ENCODE measurements at places on chromosomes 6 and 20.
A peak's percentile ranks its signal among the peaks of the same experiment; 100 is the strongest.

GRCh38 chr6:94323853-94324252, 904.5 kb upstream of the EPHA7 start:
- DNase-seq, result no peak

DNA sequence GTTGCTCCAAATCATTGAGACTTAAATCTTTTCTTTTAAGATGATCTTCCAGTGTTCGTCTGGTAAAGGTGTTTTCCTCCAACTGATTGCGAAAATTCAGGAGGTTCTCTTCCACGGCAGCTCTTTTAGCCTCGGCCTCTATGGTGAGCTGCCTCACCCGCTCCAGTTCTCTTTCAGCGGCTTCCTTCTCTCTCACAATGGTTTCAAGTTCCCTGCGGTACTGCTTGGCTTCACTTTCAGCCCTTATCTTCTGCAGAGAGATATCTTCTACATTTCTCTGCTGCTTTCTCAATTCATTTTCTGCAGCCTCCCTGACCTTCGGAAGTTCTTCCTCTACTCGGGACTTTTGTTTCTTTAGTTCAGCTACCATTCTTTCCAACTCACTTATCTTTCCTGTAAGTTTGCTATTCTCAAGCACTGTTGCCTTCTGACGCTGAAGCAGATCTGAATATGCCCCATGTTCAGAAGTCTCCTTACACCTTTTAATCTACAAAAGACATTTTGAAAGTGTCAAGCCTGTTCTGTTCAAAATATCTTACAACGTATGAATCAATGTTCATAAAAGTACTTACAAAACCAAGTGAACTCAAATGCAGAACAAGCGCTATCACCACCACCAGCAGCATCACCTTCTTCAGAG, 22.3 kb downstream of the DST start:
- DNase-seq, result no peak

DNA sequence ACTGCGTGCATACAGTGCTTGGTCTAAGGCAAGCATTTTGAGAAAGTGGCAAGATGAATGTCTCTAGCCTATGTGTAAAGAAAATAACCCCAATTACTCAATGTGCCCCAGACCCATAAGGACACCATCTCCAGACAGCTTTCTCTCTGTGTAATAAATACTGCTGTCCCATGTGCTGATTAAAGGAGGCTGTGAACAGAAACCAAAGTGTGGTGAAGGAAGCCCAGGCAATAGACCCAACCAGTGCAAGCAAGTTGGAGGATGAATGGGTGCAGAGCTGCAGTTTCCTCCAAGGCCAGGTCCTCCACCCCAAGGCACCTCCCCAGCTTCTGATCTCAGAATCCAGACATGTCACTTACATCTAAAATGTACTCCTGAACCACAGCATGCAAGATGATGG, 60.6 kb downstream of the TRAM2 start:
- DNase-seq, result no peak

- DNase-seq, result no peak
Measured at GRCh38 chr6:1972962-1973361, 272.4 kb downstream of the GMDS start.

- no peak for DNase-seq
Measured at GRCh38 chr20:7792150-7792869, 147.9 kb downstream of the HAO1 start.

GRCh38 chr6:25122001-25122400, 157.2 kb upstream of the CARMIL1 start:
- no peak for DNase-seq

DNA sequence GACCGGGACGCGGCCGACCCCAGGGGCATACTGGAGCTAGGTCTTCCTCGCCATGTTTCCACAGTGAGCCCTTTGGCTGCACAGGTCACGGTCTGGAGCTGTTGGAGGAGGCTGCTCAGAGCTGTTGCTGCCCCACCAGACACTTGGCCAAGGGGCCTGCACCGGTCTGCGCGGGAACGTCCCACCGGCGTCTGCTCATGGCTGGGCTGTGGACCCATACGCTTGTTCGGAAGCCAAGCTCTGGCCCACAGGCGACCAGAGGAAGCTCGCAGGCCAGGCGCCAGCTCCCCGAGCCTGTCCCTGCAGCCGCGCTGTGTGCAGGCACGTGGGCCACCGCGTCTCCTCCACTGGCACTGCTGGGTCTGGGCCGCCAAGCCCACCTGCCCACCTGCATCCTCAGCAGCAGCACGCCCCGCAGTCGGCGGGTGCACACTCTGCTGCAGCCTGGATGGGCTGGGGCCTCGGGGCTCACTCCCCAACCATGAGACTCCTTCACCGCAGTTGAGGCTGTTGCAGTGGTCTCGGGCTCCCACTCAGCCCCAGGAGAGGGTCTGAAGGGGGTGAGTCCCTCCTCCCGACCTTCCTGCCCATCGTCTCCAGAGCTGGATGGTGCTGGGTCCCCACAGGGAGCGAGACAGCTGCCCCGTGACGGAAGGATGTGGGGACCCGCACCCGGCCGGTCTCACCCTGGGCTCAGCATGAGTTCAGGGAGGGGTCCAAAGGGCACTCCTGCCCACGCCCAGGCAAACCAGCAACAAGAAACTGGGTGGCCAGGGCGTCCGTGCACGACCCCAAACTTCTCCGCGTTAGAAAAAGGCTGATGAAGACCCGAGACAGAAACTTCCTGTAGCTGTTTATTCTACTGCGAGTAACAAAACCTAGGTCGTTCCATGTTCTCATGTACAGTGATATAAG, 15.5 kb upstream of the TCFL5 start:
- no peak for DNase-seq

GRCh38 chr20:859751-860231, 26.3 kb downstream of the FAM110A start:
- no peak for DNase-seq

GRCh38 chr6:110560239-110561007, 84.0 kb upstream of the SLC22A16 start:
- DNase-seq, result no peak

GRCh38 chr20:46107061-46107460, 11.1 kb upstream of the CD40 start:
- DNase-seq, result no peak

DNA sequence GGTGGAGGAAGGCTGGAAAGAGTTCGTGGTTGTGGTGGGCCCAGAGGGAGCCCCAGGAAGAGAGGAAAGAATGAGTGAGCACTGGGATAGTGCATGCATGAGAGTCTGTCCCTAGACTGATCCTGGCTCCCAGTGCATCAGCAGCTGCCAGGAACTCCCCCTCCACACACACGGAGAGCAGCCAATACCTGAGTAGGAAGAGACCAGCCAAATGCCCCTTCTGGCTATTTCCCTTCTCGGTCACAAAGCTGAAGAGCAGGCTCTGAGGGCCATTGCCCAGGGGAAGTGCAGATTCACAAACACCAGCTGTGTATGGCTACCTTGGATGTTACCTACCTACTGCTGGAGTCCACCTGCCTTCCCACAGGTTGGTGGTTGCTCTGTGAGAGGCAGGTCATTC, 45.1 kb downstream of the GABRR2 start:
- DNase-seq, result no peak

- no peak for DNase-seq
Measured at GRCh38 chr6:160344271-160344670, 3.9 kb upstream of the SLC22A3 start.

DNA sequence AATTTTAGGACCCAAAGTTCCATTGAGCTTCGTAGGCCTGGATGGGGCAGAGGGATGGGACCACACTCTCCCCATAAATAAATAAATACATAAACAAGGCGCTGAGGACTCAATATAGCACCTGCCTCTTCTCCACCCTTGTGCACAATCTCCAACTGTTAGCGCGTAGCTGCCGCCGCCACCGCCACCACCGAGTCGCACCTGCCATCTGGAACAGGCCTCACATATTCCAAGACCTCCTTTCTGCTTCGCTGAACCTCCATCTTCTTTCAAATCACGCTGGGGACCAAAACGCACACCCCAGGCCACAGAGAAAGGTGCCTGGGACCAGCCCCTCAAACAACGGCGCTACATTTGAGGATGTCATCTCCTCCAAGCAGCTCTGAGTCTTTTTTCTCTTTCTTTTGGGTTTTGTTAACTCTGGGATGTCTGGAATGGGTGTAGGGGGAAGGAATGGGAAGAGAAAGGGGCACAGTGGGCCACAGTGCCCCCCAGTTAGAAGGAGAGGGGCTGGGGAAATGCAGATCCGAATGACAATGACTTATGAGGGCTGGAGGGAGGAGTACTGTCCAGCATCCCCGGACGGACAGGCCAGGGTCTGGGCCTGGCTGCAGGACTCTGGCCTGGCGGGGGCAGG, 49.7 kb downstream of the NOL4L start:
- DNase-seq, result peak; percentile 71

GRCh38 chr6:6901205-6901719, 206.5 kb upstream of the RREB1 start:
- DNase-seq, result no peak

DNA sequence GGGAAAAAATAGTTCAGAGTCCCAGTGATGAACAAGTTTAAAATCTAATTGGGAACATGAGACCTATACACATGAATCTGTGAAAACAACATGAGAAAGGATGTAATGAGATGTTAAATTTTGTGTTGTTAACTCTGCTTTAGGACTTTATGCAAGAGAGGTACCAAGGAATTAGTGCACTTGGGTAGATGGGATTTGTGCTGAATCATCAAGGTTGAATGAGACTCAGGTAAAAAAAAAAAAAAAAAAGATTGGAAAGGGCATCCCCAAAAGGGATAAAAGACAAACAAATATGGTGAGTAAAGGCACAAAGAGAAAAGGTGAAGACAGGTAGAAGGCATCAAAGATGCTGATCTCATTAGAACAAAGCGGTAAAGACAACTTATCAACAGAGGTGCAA, 644.4 kb downstream of the CBLN4 start:
- DNase-seq, result no peak

- DNase-seq, result no peak
Measured at GRCh38 chr6:28337121-28337520, 1.2 kb upstream of the ZSCAN31 start.

DNA sequence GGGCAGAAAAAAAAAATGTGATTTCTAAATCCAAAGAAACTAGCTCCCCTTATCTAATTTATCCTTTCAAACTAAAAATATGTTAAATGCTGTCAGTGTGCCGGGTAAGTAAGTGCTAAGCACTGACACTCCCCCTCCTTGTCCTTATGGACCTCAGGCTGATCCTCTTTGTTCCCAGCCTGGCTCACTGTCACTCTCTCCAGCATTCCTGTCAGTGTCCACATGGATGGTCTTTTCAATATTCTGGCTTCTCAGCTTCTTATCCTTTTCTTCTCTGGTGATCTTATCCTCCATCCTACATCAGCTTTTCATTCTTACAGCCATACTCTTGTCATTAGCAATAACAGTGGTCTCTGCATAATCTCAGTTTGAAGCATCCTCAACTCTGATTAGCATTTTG, 55.0 kb downstream of the BCKDHB start:
- no peak for DNase-seq

DNA sequence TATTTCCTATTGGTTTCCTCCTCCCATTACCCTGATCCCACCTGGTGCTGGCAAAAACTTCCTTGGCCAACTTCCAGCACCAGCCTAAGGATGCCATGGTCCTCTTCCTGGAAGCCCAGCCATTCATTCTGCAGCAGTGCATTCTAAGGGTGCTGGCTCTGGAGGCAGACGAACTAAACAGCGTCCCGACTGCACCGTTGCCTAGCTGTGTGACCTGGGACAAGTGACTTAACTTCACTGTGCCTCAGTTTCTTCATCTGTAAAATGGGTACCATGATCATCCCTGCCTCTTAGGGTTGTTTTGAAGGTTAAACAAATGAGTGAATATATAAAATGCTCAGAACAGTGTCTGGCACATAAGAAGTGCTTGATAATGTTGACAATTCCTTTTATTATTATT, 120.9 kb upstream of the ZNF217 start:
- DNase-seq, result no peak

DNA sequence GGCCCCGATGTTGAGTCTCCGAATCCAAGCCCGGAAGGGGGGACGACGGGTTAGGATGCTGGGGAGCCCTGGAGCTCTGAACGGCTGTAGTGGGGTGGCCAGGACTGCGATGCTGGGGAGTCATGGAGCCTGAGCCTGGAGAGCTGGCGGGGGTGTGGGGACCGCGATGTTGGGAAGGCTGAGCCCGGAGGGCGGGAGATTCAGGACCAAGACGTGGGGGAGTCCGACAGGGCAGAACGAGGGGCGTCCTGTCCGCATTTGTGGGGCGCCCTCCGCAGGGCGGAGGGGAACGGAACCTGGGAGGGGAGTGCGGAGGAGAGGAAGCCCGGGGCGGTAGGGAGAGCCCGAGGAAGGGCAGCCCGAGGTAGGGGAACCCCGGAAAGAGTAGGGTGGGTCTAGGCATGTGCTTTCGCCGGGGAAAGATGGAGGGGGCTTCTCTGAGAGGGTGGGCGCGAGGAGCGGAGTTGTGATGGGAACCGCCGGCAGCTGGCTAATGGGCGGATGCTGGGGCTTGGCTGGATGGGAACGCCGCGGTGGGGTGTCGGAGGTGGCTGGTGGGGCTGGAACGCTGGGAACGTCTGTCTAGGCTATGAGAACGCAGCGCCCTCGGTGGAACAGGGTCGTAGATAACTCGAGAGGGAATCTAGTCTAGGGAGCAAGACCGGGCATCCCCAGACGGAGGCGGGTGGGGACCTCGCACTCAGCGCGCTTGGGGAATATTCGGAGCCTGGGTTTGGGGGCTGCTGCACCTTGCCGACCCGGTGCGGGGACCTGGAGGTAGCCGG, 684 bp downstream of the PAQR8 start:
- DNase-seq, result no peak

DNA sequence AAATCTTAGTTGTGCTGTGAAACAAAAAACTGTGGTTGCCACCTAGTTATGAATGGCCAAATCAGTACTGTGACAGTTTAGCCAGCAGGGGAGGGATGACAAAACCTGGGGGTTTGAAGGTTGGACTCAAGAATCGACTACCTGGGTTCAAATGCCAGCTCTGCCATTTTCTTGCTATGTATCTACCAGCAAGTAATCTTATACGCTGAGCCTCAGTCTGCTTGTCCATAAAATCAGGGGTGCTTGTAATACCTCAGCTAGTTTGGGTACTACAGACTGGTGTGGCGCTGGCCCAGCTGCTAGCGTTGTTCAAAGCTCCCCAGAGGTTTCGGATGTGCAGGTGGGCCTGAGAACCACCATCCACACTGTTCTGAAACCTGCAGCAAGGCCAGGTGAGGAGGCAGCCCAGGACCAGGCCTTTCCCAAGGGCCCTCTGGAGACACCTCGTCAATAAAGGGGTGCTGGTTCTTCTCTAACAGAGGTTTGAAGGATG, 40.4 kb downstream of the TRAM2 start:
- no peak for DNase-seq

- DNase-seq, result no peak
Measured at GRCh38 chr6:148535976-148536375, 193.3 kb downstream of the SASH1 start.

DNA sequence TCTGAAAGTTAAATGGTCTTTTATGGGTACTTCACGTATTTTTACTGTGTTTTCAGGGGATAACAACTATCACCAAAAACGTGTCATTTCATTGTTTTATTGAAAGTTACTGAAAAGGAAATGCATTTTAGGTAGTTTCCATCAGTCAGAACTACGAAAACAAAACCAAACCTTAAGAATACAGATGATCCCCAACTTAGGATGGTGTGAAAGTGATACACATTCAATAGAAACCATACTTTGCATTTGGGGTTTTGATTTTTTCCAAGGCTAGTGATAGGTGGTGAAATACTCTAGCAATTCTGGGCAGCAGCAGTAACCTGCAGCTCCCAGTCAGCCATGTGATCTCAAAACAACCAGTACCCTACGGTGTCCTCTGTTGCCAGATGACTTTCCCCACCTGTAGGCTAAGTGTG, 25.9 kb upstream of the EFHC1 start:
- no peak for DNase-seq

- no peak for DNase-seq
Measured at GRCh38 chr20:48864254-48864653, 36.5 kb upstream of the PREX1 start.
